ENCODE measurements at places on chromosomes 2 and 18.

DNA sequence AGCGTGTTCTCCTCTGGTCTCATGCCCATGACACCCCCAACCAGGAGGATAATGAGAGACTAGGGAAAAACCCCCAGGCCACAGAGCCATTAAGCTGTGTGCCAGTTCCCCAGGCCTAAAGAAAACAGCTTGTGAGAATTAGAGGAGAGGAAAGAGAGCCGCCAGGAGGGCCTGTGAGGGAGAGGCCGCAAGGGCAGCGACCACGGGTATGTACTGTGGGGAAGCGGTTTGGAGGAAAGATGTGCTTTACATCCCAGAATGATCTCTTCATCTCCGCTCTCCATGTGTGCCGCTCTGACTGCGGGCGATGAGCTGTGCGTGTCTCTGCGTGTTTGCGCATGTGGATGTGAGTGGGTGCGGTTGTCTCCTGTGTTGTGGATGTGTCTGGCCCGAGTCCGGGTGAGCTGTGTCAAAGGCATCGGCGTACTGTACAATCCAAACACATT lies 82.9 kb downstream of the DYSF start:
- DNase-seq = no peak

DNA sequence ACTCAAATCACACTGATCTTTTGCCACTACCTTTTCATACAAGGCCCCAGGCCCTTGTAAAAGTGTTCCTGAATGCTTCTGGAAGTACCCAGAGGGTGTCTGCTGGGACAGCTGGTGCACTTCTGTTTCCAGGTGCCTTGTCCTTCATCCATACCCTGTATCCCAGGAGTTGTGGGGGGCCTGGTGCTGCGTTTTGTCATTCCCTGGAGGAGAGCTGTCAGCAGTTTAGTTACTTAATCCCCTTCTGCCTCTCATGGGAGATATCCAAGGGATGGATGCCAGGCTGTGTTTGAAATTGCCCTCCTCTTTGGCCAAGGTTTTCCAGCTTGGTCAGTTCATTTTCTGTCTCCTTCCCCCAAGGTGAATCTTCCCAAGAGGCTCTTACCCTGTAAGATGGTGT lies 158.3 kb downstream of the WDSUB1 start:
- peak; percentile 18 for DNase-seq

DNA sequence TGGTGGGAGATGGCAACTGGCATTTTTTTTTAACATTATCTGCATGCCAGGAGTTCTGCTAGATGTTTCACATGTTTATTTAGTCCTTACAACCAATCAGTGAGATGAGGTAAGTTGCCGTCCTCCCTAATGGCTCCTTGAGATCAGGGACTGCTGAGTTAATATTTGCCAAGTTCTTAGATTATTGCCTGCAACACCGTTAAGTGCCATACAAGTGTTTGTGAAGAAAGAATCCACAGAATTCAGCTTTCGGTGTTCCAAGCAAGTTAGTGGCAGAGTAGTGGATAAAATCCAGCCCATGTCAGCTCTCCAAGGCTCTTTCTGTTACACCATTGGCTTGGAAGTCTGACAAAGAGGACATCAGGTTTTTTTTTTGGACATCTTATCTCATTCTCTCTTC lies 95.9 kb downstream of the C1QL2 start:
- no peak for DNase-seq

- no peak for DNase-seq
Observed at GRCh38 chr2:25056098-25056821, 14.4 kb downstream of the EFR3B start.

- no peak for DNase-seq
Observed at GRCh38 chr2:108314586-108315296, 26.0 kb downstream of the SULT1C2 start.

DNA sequence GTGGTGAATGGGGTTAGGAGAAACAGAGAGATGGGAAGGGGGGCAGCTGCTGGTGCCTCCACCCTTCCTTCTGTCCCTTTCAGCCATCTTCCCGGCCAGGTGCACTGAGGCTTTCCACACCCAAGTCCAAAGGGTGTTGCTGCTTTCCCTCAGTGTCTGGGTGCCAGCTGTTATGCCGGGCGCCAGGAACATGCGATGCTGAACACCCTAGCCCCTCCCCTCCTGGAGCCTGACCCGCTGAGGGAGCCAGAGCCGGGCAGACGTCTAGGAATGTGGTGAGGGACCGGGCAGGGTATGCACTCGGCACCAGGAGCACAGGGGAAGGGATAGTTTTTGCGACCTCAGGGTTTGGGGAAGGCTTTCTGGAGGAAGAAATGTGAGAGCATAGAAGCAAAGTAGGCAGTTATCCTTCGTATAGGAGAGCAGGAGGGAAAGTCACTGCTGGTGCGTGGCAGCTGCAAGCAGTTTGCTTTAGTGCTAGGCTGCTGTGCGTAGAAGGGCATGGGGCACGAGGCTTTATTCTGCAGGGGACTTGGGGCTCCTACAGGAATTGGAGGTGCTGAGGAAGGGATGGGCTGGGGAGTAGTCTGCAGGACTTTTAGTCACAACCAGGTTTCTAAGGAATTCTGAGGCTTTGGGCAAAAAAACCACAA lies 147.7 kb downstream of the TSN start:
- DNase-seq = peak; percentile 32

GRCh38 chr18:8610459-8610851 lies 1.2 kb downstream of the RAB12 start:
- DNase-seq = no peak

DNA sequence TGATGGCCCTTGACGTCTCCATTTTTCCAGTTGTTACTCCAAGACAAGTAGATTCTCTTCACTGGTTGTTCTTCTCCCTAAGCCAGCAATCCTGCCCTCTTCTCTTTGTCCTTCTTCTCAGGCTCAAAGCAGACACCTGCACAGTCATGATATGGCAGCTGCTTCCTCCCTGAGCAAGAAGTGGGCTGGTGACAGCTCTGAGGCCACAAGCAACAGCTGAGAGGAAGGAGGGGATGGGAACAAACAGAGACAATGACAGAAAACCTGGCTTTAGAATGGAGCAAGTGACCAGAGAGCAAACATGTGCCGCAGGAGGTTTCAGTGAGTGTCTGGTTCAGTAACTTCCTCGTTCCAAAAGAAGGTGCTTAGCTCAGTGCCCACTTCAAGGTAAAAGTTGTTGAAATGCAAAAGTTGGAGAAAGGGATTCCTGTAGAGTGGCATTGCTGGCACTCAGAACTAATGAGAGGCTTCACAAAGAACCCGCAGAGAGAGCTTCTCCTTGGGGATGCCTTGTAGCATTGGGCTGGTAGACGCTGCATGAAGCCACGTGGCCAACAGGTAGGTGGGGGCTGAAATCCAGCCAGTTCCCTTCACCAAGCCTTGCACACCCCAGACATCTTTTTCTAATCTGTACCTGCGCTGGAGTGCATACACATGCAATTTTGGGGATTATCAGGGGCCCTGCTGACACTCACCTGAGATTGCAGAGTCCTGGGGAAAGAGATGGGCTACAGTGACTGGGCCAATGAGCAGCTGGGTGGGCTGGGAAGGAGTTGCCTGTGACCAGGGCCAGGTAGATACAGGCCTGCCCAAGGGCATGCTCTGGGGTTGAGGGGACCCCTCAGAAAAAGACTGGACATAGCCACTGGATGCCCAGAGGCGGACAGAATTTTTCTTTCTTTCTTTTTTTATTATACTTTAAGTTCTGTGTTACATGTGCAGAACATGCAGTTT lies 153.3 kb upstream of the RAB12 start:
- DNase-seq = no peak

All from NCI-H446 (cell line).